DMS79 (cell line): ENCODE measurements at places on chromosomes 6 and 20.

DNA sequence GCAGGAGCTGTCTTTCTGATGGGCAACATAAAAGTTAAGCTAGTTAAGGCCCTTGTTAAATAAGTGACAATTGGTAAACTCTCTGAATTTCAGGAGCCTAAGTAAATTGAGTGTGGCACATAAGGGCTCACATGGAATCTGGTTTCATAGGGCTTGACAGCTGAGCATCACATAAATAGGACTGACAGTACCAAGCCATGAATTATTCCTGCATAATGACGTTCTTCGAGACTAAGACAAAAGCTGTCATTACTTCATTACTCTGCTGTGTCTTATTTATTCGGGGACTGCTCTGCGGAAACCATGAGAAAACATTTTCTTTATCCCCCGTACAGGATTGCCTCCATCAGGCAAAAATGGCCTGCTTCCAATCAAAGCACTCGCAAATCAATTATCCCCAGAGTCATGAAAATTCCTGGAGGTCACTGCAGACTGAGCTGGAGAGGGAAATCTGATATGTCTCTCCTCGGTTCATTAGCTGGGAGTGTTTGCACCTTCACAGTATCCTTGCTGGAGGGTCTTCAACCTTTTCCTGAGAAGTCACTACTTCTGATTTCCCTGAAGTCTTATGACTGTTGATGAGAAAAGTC, 311.4 kb downstream of the CDH26 start:
- DNase-seq, result peak; percentile 33

DNA sequence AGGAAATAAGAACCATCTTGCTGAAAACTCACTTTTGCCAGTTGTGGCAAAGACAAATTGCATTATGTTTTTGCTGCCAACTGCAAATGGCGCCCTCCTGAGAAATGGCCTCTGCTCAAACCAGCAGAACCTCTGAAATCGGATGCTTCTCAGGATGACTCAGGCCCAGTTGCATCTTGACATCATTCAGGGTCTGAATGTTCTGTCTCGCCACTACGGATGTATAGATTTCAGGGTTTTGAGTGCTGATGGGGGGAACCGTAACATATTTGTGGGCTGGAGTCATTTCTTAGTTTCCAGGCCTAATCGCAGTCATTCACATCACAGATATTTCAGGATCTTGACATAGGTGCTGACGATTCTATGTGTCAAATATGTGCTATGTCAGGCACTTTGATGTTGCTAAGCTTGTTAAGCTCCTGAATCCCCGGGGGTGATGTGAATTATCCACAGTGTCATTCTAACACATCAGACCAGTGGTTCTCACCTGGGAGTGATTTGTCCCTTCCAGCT, 207.1 kb downstream of the NFATC2 start:
- DNase-seq, result no peak

DNA sequence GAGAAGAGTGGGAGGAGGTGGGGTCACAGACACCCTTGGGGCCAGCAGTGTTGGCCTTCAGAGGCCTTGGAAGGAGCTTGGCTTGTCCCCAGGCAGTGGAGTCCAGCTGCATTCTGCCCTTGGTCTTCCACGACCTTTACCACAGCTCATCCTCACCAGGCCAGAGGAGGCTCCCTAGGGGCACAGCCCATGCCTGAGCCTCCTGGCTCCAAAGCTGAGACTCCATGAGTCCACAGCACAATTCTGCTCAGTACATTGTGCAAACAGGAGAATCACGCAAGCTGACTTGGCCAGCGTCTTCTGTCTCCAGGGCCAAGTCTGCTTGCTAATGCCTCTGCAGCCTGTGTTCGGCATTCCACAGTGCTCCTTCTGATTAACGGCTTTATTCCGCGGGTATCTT, 337.2 kb downstream of the SMOC2 start:
- no peak for DNase-seq

GRCh38 chr20:19973961-19974629, 43.1 kb upstream of the NAA20 start:
- DNase-seq, result no peak

DNA sequence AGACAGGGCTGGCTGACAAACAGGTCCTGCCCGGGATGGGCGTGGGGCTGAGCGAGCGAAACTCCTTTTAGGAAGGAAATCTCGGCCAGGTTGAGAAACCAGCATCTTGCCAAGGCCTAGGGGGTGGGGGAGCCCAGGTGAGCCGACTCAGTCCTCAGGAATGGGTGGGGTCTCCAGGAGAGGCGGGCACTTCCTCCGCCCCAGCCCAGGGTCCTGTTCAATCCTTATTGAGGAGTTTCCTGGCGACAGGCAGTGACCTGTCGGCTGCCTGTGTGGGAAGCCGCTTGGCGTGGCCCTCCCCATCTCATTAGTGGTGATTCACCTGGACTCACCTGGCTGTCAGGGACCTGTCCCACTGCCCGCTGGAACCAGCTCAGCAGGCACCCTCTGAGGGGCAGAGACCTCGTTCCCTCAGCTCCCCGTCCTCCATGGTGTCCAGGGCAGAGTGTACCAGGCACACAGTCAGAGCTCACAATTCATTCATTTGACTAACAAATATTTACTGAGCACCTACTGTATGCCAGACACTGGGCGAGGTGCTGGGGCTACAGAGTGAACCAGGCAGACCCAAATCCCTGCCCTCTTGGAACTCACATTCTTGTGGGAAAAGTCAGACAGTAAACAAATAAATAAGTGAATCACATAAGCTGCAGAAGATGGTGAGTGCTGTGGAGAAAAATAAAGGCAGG, 51.1 kb downstream of the FGD2 start:
- no peak for DNase-seq

GRCh38 chr20:47118206-47118605, 223.6 kb downstream of the EYA2 start:
- DNase-seq, result no peak

DNA sequence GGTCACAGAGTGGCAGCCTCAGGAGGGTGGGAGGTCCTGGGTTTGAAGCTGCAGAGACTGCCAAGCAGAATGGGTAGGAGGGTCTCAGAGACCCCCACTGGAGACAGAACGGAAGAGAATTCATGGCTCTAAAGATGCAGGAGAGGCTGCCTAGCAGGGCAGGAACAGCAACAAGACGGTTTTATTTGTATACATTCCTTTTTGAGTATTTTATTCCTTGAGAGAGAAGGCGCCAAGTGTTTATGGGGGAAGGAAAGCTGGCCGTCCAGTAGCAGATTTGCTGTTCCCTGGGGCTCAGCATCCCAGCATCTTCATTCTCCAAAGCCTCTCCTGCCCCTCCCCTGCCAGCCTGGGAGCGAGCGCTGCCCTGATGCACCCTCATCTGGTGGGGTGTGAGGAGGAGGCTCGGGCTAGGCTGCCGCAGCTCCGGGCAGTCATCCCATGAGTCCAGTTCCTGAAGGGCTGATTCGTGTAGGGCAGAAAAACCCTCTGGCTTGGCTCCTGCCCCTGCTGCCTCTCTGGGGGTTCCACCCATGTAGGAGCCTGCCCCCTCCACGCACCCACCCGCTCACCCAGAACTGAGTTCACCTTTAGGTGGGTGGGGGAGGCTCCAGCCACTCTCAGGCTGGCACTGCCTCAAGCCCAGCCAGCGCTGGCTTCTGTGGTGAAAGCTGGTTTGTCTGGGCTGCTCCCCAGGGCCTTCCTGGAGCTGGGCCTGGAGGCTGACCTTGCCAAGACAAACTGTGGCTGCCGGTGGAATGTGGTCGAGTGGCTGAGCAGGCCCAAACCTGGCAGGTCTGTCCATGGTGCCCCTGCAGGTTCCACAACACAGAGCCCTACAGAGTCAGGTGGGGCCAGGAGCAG, 32.4 kb downstream of the CPXM1 start:
- peak; percentile 65 for DNase-seq
